WTC11 (cell line): ENCODE measurements at places on chromosomes 12 and 14.

- no peaks in the 10 kb centered on the region for H3K27me3 ChIP-seq
- H3K4me1 ChIP-seq = peaks cover 4% of the 10 kb centered on the region
- H3K36me3 ChIP-seq = peaks cover 4% of the 10 kb centered on the region; the same call in 1 of the 2 replicates
- no peak for DNase-seq
- H3K27ac ChIP-seq = no peak overlapping the region
Observed at GRCh38 chr12:1108276-1108675, 117.3 kb downstream of the ERC1 start.

DNA sequence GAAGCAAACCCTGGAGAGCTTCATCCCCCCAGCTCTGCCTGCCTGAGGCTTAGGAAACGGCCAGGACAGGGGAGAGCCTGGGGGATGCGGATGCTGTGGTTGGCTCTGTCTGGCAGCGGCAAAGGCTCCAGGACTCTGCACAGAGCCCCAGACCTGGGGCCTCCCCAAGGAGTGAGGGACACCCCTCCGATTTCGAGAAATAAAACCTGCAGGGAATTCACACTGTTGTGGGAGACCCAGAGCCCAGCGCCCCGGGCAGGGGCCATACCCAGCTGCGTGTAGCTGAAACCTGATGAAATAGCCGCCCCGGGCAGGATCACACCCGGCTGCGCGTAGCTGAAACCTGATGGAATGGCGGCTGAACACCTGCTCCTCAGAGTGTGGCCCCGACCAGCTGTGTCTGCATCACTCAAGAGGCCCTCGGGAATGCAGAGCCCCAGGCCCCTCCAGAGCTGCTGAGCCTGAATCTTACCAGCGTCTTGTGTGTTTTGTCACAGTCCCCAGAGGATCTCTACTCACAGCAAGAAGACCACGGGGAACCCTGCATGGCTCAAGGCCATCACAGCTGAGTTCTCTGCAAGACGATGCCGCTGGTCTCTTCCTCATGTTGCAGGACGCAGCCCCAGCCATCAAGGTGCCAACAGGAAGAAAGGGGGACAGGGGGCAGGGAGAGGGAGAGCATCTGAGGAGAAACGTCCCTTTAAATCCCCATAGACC is 46.5 kb upstream of the GALNT9 start:
- H3K27me3 ChIP-seq = peaks cover 67% of the 10 kb centered on the region
- H3K36me3 ChIP-seq = peaks cover 2% of the 10 kb centered on the region; the same call in 1 of the 2 replicates
- H3K4me3 ChIP-seq = no peak overlapping the region; the same call in 1 of the 2 replicates
- H3K4me1 ChIP-seq = peaks cover 17% of the 10 kb centered on the region

DNA sequence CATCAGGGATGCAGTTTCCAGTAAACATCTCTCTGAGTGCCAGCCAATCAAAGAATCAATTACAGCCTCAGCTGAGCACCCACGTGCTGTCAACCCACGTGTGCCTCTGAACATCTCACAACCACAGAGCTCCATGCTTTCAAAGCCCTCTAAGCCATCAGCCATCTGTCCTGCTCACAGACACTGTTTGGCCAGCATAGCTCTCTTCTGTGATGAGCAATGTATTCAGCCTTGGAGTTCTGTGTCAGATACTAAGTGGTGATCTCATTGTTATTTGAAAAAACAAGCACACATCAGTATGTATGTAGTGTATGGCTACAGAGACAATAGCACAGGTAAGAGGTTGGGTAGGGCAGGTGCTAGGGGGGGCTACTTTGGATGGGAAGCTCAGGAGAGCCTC is 94.3 kb downstream of the RGS6 start:
- H3K4me1 ChIP-seq = peaks cover 8% of the 10 kb centered on the region
- no peaks in the 10 kb centered on the region for H3K27me3 ChIP-seq
- H3K36me3 ChIP-seq = no peaks in the 10 kb centered on the region
- no peak overlapping the region for H3K27ac ChIP-seq

GRCh38 chr12:84421103-84421502 is 491.5 kb downstream of the SLC6A15 start:
- H3K27me3 ChIP-seq = no peaks in the 10 kb centered on the region
- no peak for DNase-seq
- no peaks in the 10 kb centered on the region for H3K4me1 ChIP-seq
- H3K36me3 ChIP-seq = no peaks in the 10 kb centered on the region
- no peak overlapping the region for H3K4me3 ChIP-seq

- peaks cover 16% of the 10 kb centered on the region for H3K36me3 ChIP-seq
- DNase-seq = no peak
- no peaks in the 10 kb centered on the region for H3K4me1 ChIP-seq
- no peak overlapping the region for H3K27ac ChIP-seq
- H3K4me3 ChIP-seq = no peak overlapping the region
Observed at GRCh38 chr14:65731933-65732506, 319.5 kb downstream of the FUT8 start.
